ENCODE measurements at places on chromosomes 2 and 18.

GRCh38 chr18:31943878-31944816, 1.2 kb upstream of the TRAPPC8 start:
- no peak for DNase-seq

GRCh38 chr2:86807468-86808275, 17.0 kb upstream of the CD8A start:
- DNase-seq = peak; percentile 69

DNA sequence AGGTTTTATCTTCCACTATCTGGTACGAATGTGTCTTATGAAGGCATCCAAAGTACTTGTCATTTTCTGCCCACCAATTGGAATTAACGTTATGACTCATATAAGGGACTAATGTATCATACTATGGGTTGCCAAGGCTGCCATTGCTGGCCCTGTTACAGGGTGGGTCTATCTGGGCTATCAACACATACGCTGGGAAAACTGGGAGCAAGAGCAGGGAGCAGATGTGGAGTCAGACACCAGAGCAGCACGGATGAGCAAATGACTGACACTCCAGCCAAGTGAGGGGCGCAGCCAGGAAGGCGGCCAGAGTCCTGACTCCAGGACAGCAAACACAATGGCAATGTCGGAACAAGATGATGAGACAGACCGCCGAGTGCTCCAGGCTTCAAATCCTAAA, 145.9 kb downstream of the COPS8 start:
- DNase-seq = no peak

DNA sequence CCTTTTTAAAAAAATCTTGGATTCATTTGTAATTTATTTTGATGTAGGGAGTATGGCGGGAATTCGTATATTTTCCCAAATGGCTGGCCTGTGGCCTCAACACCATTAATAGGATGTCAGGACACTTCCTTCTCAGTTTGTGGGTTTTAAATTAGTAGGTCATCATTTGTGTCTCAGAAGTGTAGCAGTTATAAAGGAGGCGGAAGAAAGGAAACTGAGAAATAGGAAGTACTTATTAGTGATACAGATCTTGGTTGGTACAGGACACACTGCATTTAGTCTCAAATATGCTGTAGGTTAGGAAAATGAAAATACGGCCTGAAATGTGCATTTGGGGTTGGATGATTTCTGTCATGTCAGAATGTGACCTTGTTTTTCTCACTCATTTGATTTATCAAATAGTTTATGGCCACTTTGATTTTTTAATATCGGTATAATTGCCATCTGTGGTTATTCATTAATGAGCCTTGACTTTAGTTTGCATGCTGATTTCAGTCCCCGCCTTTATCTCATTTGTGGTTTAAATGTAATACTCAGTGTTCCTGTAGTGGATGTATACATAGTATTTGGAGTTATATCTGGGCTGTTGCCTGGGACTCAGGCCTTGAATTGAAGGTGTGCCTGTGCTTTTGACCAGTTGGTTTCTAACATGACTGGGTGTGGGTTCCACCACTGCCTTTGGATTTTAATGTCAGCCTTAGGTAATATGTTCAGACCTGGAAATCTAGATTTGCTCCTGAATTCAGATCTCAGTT, 31.4 kb downstream of the ZCCHC2 start:
- no peak for DNase-seq

GRCh38 chr2:193679847-193680246, 1485.1 kb upstream of the TMEFF2 start:
- DNase-seq = no peak

- peak; percentile 18 for DNase-seq
These were observed 62.5 kb downstream of the RELCH start for GRCh38 chr18:62249478-62250097.

- DNase-seq = no peak
These were observed 75.5 kb downstream of the OLA1 start for GRCh38 chr2:174172802-174173355.

GRCh38 chr2:70233926-70234325, 14.5 kb downstream of the TIA1 start:
- DNase-seq = no peak

DNA sequence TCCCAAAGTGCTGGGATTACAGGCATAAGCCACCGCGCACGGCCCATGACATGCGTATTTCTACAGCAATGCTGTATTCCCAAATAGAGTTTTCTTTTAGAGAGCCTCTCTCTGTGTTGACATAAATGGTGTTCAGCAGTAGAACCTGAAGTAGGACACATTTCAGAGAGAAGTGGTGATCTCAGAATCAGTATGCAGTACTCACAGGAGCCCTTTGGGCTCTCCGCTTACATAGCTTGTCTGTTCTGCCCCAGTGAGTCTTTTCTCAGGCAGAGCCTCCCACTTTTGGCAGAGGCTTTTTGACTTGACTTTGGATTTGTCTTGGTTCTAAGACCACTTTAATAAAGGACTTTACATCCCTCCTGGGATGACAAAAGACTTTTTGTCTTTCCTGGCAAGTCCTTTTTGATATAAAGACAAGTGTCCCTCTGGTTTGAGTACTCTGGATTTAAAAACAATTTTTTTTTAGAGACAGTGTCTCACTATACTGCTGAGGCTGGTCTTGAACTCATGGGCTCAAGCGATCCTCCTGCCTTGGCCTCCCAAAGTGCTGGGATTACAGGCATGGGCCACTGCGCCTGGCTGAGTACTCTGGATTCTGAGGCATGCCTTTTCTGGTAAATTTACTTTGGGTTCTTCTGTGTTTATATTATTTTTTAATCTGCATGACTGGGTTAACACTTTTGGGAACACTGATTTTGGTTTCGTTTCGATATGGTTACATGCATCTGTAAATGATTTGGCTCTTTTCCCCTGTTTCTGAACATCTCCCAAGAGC, 113.3 kb downstream of the SMAD2 start:
- DNase-seq = no peak

GRCh38 chr2:58803192-58803591, 562.1 kb upstream of the FANCL start:
- no peak for DNase-seq

DNA sequence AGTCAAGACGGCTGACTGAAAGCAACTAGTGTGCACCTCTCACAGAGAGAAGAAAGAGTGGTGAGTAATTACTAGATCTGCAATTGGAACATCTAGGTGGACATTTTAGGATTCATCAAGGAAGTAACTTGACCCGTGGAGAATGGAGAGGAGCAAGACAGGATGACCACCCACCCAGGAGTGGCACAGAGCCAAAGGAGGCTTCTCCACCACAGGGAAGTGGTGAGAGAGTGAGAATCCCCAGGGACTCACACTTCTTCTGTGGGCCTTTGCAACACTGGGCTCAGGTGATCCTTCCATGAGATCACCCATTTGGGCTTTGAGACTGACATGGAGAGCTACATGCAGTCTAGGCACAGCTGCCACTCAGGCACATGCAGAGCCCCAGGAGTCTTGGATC, 132.8 kb upstream of the GALNT5 start:
- DNase-seq = no peak

DNA sequence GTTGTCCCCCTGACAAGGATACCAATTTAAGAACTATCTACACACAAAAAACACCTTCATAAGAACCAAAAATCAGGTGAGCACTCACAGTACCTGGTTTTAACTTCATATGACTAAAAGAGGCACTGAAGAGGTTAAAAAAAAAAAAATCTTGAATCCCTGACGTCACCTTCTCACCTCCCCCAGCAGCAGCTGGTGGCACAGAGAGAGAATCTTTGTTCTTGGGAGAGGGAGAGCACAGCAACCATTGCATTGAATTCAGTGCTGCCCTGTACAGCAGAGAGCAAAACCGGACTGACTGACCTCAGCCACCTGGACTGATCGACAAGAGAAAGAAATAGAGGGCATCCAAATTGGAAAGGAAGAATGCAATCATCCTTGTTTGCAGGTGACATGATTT, 566.0 kb downstream of the TMX3 start:
- DNase-seq = no peak

DNA sequence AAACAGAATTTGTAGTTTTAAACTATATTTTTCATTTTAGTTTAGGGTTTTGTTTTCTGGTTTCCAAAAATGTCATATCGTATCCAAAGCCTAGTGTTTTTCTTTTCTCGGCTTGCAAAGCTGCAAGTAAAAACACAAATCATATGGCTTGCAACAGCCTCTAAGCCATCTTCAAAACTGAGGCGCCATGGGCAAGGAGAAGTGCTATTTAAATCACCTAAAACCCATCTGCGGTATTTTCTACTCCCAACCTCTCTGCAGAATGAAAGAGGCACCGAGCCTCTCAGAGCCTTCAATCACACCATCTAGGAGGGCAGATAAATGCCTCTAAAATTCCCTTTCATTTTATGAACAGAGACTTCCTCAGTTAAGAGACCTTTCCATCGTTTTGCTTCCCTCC, 25.2 kb downstream of the FECH start:
- no peak for DNase-seq

GRCh38 chr2:75964646-75965045, 253.9 kb upstream of the GCFC2 start:
- DNase-seq = no peak

GRCh38 chr2:239735131-239735828, 289.9 kb downstream of the NDUFA10 start:
- no peak for DNase-seq

GRCh38 chr18:57629422-57629821, 7.8 kb upstream of the NARS1 start:
- no peak for DNase-seq

- peak; percentile 30 for DNase-seq
These were observed 216.0 kb downstream of the TGIF1 start for GRCh38 chr18:3665780-3666525.

All from stimulated activated CD8-positive, alpha-beta memory T cell treated with anti-CD3 and anti-CD28 coated beads, Interleukin-7, amount 100 ng/mL, for 48 hours (primary cell).